ENCODE measurements at places on chromosomes 7 and 10.

GRCh38 chr7:4227105-4228010, 454.7 kb upstream of the FOXK1 start:
- no peak overlapping the region for H3K27ac ChIP-seq
- no peaks in the 10 kb centered on the region for H3K27me3 ChIP-seq
- H3K4me3 ChIP-seq, result no peak overlapping the region

- H3K4me3 ChIP-seq, result no peak overlapping the region
- no peak overlapping the region for H3K27ac ChIP-seq
- H3K27me3 ChIP-seq, result no peaks in the 10 kb centered on the region
These were observed 33.3 kb upstream of the NMT2 start for GRCh38 chr10:15201589-15202300.

DNA sequence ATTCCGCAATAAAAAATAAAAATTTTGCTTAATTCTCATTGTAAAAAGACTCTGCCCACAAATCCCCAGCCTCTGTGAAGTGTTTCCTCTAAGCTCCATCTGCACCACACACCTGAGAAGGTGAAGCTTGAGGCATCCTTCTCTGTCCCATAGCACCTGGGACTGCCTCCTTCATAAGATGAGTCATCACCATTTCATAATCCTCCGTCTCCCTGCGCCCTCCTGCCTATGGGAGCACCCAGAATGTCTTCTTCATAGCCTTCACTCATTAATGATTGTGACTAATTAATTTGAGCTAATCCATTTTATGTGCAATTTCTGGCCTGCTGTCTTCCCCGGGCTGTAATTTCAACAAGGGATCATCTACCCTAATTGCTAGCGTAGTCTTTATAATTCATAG, 90.3 kb downstream of the WDR11 start:
- DNase-seq, result no peak
- peaks cover 9% of the 10 kb centered on the region for H3K4me1 ChIP-seq
- H3K27me3 ChIP-seq, result peaks cover 12% of the 10 kb centered on the region
- no peak overlapping the region for H3K4me3 ChIP-seq
- H3K27ac ChIP-seq, result no peak overlapping the region
- no peaks in the 10 kb centered on the region for H3K36me3 ChIP-seq

DNA sequence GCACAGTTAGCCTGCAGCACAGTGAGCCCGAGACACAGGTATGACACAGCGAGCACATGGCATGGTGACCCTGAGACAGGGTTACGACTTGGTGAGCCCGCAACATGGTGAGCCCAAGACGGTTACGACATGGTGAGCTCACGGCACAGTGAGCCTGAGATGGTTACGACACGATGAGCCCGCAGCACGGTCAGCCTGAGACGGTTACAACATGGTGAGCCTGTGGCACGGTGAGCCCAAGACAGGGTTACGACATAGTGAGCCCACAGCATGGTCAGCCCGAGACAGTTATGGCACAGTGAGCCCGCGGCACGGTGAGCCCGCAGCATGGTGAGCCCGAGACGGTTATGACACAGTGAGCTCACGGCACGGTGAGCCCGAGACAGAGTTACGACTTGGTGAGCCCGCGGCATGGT, 156.1 kb downstream of the MAD1L1 start:
- no peak overlapping the region for H3K27ac ChIP-seq
- no peaks in the 10 kb centered on the region for H3K27me3 ChIP-seq
- no peak for DNase-seq
- H3K4me3 ChIP-seq, result no peak overlapping the region
- H3K4me1 ChIP-seq, result peaks cover 6% of the 10 kb centered on the region
- no peaks in the 10 kb centered on the region for H3K36me3 ChIP-seq

- DNase-seq, result no peak
- H3K27me3 ChIP-seq, result peaks cover 22% of the 10 kb centered on the region
- no peaks in the 10 kb centered on the region for H3K4me1 ChIP-seq
- no peaks in the 10 kb centered on the region for H3K36me3 ChIP-seq
- no peak overlapping the region for H3K27ac ChIP-seq
These were observed 132.9 kb downstream of the ADRA2A start for GRCh38 chr10:111209692-111210091.

GRCh38 chr10:77104459-77104980, 533.1 kb downstream of the KCNMA1 start:
- no peaks in the 10 kb centered on the region for H3K36me3 ChIP-seq
- no peak for DNase-seq
- H3K27me3 ChIP-seq, result peaks cover 4% of the 10 kb centered on the region
- no peaks in the 10 kb centered on the region for H3K4me1 ChIP-seq

- no peaks in the 10 kb centered on the region for H3K27me3 ChIP-seq
- no peak overlapping the region for H3K4me3 ChIP-seq
- DNase-seq, result no peak
- no peaks in the 10 kb centered on the region for H3K4me1 ChIP-seq
- peaks cover 23% of the 10 kb centered on the region for H3K36me3 ChIP-seq
These were observed 12.0 kb downstream of the XRCC2 start for GRCh38 chr7:152663931-152664330.

- H3K4me1 ChIP-seq, result peaks cover 13% of the 10 kb centered on the region
- H3K4me3 ChIP-seq, result no peak overlapping the region
- no peak for DNase-seq
- H3K36me3 ChIP-seq, result peaks cover 3% of the 10 kb centered on the region
These were observed 42.4 kb upstream of the NANOS1 start for GRCh38 chr10:118986815-118987790.

DNA sequence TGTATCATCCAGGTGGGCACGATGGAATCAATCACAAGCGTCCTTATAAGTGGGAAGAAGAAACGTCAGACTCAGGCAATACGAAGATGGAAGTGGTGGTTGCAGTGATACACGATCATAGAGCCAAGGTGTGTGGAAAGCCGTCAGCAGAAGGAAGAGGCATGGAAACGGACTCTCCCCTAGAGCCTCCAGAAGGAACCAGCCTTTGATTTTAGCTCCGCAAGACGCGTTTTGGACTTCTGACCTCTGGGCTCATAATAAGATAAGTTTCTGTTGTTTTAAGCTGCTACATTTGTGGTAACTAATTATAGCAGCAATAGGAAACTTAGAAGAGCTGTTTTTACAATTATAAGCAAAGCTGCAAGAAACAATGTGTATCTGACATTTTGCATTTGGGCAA, 14.8 kb downstream of the FANK1 start:
- peaks cover 5% of the 10 kb centered on the region for H3K27me3 ChIP-seq
- H3K4me1 ChIP-seq, result no peaks in the 10 kb centered on the region
- H3K27ac ChIP-seq, result no peak overlapping the region
- H3K36me3 ChIP-seq, result no peaks in the 10 kb centered on the region
